ENCODE measurements at places on chromosomes 3 and 15.
A peak's percentile ranks its signal among the peaks of the same experiment; 100 is the strongest.

DNA sequence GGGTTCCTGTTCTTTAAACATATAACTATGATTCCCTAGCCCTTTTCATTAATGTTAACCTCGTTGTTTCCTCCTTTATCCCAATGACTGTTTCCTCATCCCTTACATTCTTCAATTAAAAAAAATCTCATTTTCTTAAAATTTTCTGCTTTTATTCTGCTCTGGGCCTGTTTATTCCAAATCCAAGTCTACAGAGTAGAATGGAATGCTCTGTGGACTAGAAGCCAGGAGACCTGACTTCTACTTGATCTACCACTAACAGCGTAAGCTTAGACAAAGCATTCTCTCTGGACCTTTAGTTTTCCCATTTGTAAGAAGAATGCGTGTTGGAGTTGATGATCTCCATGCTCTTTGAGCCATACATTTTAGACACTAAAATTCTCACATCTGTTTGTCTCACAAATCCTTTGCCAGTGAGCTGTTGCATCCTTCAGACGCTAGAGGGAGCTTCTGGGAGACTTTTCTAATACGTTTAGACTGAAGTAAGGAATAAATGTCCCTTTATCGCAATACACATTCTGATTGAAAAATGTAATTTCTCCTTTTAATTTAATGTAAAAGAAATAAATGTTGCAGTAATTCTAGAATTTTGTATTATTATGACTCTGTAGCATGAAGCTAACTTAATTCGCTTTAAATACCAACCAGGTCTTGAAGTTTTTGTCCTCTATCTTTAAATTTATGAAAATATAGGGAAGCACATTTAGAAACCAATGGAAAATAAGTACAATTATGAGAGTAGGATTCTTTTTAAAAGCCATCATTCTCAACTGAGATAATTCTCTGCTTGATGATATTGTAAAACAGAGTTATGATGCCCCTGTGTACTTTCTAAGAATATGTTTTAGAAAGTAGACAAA lies 21.7 kb upstream of the GMNC start:
- peak; percentile 5 for DNase-seq

GRCh38 chr15:84775867-84776449 lies 27.6 kb downstream of the ZNF592 start:
- no peak for DNase-seq

DNA sequence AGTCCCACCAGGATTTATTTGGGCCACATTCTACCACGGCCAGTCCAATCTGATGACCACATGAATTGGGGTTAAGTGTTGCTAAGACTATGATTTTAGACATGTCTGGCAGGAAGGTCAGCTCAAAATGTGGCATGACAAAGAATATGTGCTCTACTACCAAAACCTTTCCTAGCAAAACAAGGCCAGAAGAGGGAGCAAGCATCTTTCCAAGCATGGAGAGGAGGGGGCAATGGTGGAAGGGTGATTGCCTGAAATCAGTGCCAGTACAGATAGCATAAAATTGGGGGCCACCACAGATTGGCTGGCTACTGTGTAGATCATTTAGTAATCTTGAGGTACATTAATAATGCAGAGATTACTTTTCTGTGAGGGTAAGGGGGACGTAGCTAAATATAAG lies 43.2 kb downstream of the TMEM39A start:
- DNase-seq = no peak

DNA sequence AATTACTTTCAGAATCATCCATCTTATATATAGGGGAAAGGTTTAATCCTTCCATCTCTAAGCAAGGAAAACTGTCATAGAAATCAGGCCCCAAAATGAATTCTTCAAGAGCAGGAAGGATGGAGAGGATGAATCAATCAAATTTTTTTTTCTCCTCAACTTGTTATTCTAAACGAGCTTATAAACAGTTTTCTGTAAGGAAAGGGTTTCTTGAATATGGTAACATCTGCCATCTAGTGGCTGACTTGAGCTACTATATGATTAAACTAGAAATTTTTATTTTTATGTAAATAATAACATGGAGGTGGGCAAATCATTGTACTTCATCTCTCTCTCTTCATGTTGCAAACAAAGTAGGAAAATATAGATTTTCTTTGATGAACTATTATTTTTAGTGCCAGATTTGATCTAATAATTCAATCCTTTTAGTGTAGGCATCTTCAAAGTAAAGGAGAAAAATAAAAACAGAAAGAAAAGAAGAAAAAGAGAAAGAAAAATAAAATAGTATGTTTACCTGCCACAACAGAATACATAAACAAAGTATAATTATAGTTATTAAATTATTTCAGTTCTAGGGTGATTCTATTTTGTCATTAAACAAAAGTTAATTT lies 146.6 kb downstream of the SERPINI1 start:
- DNase-seq = no peak

DNA sequence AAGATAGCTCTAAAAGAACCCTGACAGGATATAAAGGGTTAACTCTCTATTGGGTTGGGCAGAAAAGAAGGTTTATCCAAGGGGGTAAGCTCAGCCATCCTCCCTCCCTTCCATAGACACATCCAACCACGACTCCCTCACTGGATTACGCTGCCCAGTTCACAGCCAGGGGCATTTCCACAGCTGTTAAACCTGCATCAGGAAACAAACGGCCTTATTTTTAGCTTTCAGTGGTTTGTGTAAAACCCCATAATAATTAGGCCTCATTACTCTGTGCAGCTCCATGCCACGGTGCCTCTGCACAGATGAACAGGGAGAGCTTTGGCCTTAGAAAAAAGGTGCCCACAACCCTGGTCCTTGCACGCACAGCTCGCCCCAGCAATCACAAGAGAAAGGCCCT lies 110.6 kb downstream of the GABRB3 start:
- DNase-seq = no peak

DNA sequence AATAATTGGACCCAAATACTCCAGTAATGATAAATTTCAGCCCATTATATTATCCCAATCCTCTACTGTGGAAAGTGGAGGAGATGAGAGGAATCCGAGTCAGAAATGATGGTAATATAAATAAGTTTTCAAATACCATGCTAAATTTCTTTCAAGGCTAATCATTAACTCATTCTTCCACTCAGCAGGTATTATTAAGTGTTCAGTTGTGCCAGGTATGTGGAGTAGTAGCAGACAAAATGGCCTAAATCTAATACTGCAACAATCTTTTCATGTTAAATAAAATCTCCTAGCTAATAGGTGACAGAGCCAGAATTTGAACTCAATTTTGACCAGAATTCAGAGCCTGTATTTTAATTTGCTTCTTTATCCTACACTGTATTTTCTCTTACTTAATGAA lies 538.6 kb upstream of the ROBO2 start:
- DNase-seq = no peak

DNA sequence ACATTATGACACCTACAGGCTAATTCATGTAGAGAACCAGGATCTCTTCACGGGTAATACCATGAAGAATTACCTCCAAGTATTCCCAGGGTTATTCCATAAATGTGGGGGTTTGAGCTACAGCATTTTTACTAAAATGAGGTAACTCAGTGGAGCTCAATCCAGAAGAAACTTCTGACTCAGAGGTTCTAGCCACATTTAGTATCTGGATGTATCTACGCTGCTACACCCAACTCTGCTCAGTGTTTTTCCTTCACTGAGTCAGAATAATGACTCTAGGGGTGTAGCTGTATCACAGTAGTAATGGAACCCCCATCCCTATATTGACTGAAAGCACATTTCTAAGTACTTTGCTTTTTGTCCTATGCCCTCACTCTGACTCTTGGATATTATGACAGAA lies 52.4 kb downstream of the COPS2 start:
- no peak for DNase-seq

GRCh38 chr3:79651536-79652065 lies 116.2 kb downstream of the ROBO1 start:
- DNase-seq = no peak

GRCh38 chr3:62659660-62660059 lies 215.6 kb downstream of the CADPS start:
- no peak for DNase-seq

- DNase-seq = no peak
Measured at GRCh38 chr15:75723847-75724660, 11.4 kb upstream of the CSPG4 start.

DNA sequence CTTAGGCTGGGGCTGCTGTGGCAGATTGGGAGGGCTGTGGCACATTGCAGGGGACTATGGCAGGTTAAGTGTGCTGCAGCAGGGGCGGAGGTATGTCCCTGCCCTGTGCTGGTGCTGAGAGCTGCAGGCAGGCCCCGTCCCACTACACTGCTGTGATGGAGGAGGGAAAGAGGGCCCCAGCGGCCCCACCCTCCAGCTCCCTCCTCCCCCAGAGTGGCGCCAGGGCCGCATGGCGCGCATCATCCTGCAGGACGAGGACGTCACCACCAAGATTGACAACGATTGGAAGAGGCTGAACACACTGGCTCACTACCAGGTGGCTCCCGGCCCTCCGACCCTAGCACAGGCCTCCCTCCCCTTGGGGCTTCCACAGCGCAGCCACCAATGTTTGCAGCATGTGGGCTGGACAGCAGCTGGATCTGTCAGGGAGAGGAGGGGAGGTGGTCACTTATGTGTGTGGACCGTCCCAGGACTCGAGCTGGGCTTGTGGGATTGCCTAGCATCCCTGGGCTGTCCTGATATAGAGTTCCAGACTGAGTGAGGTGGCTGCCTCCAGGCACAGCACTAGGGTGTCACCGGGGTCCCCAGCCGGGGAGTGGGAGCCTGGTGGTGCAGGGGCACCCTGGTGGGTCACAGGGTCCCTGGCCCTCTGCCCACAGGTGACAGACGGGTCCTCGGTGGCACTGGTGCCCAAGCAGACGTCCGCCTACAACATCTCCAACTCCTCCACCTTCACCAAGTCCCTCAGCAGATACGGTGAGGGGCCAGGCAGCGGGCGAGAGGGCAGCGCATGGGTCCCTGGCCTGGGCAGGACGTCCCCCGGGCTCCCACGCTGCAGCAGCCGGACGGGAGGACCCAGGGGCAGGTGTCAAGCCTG lies 46.1 kb downstream of the PLXNA1 start:
- no peak for DNase-seq

GRCh38 chr3:194805546-194805945 lies 119.9 kb downstream of the FAM43A start:
- DNase-seq = no peak

GRCh38 chr3:125160606-125161371 lies 51.8 kb downstream of the SLC12A8 start:
- no peak for DNase-seq

- DNase-seq = no peak
Measured at GRCh38 chr15:74389241-74390048, 22.0 kb upstream of the CYP11A1 start.

DNA sequence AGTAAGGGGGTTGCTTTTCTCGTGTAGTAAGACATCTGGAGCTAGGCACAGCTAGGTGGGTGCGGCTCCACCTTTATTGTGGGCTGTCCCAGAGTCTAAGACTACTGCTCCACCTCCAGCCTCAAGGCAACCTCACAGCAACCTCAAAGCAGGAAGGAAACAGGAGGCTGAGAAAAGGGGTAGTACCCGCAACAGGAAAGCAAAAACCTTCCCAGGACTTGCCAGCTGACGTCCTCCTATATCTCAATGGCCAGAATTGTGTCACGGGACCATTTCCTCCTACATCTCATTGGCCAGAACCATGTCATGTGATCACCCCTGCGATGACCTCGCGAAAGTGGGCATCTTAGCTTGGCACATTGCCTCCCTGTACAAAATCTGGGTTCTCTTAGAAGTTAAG lies 4.3 kb upstream of the GPR160 start:
- no peak for DNase-seq
